ENCODE measurements at places on chromosomes 4 and X.

GRCh38 chr4:14800977-14801376, 201.3 kb upstream of the CPEB2 start:
- no peak for DNase-seq

- peak; percentile 10 for DNase-seq
Observed at GRCh38 chr4:26861434-26862186, 969 bp downstream of the STIM2 start.

DNA sequence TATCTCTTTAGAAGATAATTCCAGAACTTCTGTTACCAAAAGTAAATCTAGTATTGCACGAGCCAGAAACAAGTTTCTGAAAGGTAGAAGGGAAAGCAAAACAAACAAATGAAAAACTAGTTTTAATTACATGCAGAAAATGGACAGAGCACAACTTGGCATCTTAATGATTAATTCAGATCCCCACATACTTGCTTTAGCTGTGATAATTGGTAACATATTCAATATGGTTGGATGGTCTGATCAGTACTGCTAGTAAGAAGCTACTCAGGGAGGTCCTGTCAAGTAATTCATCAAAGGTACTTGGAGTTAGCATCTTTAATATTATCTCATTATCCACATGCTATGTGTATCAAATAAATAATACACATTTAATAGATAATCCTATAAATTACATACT, 204.3 kb downstream of the TRAM1L1 start:
- no peak for DNase-seq

DNA sequence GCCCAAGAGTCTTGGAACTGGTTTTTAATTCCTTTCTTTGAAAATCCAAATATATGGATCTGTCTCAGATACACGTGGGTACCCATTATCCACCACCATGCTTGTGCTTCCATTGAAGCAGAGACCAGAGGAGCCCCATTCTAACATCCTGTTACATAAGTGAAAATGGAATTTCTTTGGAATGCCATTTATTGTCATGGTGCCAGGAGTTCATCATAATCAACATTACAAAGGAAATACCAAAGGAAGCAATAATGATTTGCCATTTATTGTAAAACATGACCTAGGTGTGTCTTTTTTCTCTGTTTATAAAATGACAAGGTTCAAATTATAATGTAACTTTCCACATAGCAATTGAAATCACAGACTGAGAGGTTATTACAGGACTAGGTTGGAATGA, 61.7 kb downstream of the PALLD start:
- no peak for DNase-seq

DNA sequence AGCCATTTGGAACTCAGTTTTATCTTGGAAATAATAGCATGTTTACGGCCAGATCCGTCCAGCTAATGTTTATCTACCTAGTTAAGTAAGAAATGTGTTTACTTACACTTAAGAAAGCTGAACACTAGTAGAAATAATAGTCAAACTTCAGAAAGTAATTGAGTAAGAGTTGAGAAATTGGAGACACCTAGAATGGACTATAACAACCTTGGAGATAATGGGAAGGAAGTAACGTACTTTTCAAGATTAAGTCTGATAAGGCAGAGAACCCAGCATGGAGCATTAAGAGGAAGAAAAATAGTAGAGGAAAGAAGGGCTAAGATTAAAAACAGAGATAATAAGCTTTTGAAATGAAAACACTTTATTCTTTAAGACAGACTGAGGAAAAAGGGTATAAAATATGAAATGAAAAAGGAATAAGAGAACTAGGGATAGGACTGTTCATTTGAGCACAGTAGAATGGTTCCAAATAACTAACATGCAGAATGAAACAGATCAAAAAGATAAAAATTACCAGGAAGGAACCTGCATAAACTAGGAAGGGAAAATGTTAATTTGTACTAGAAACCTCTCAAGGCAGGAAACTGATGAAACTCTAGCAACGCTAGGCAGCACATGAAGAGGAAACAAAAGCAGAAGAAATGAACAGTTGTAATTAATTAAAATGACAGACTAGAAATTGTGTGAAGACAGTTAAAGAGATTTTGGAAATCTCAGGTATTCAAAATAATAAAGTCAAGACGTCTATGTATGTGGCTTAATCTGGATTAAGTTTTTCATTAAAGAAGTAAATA, 71.7 kb downstream of the FBXW7 start:
- DNase-seq, result no peak

DNA sequence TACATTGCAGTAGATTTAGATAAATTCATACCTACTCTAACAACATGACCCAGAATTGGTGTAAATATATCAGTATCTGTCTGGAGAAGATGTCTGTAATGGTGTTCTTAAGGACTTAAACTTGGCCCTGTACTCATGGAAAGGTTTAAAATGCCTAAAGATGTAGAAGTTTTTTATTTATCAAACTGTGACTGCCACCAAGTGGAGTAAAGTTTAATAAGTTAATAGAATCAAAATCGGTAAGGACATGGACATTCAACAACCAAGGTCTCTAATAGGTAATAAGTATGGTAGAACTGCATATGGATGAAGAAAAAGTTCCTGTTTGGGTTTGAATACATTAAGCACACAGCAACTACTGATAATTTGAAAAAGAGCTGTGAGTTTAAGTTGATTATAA, 474.0 kb upstream of the NDST3 start:
- no peak for DNase-seq

GRCh38 chrX:106897259-106897658, 5.9 kb downstream of the RIPPLY1 start:
- DNase-seq, result no peak

DNA sequence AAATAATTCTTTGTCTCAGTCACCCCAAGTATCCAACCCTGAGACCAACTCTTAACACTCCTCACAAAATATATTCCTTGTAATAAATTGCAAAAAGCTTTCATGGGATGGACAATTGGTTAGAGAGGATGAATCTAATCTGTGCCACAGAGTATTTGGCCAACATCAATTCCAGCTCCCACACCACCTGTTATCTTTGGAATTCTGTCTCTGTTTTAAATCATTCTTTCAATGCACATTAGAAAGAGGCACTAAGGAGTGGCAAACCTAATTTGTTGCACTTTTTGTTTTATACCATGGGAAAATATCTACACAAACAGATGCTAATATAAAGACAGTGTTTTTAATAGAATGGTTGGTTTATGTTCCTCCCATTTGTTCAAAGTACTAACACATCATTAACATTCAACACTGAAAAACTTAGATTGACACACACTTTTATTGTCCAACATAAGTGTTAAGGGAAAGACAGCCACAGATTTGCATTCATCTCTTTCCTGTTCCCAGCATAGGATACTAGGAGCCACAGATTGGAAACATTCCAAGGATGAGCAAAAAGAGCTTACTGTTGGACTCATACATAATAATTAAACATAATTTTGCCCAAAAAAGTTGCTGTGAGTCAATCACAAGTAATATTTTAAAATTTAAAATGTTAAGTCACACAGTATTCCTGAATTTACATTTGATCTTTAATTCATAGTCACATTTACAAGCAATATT, 116.4 kb downstream of the PPA2 start:
- DNase-seq, result no peak

DNA sequence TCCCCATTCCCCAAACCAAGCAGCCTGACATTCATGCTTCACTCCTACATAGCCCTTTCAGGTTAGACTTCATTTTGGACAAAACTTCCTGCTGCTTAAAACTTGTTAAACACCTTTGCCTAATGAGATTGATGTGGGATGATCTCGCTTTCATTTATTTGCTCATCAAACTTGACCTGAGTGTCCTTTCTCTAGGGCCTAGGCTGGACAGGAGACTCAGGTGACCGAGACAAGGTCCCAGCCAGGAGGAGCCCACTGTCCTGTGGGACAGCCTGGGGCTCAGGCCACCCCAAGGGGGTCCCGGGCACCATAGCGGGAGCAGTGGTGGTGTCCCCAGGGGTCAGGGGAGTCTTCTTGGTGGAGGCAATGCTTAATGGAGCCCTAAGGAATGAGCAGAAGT, 23.7 kb upstream of the PSAPL1 start:
- DNase-seq, result no peak

- no peak for DNase-seq
Observed at GRCh38 chrX:73182502-73183114, 32.0 kb downstream of the NAP1L2 start.

DNA sequence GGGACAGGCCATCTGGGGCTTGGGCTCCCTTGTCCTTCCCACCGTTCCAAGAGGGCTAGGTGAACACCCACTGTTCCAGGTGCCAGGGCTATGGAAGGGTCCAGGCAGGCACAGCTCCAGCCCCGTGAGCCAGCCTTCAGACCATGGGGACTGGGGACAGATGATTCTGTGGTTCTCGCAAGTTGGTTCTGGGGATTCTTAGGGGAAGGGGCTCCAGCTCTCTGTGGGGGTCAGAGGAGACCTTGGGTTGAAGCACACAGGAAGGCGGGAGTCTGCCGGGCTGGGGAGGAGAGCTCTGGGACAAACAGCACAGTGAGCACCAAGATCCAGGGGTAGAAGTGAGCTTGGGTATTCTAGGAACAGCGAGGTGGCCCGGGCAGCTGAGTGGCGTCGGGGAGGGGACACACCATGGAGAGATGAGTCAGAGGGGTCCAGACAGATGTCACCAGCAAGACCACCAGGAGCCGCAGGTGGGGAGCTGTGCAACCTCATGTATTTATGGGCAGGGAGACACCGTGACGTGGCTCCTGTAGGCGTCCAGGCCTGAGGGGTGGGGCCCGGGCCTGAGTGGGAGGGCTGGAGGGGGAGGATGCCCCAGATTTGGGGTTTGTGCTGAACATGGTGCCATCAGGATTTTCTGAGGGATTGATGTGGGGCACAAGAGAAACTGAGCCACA, 48.8 kb upstream of the HMX1 start:
- no peak for DNase-seq

- no peak for DNase-seq
Observed at GRCh38 chrX:64202808-64203325, 2.6 kb downstream of the AMER1 start.

DNA sequence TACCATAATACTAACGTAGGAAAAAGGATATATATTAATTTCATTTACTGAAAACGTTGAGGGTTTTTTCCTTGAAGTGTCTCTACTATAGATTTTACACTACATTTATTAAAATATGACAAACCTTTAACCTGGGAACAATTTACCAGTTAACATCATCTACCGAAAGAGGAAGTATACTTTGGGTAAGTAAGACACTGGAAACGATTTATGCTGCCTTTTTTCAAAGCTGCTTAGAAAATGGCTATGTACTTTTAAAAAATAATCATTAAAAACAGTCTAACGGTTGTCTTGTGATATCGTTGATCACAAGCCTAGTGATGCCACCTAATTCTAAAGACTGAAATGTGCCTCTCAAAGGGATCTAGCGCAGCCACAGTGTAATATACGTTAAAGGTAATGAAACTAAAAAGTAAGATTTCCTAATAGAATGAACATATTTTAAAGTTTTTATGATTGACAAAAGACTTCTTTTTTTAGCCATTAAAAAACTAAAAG, 50.4 kb downstream of the STX18 start:
- no peak for DNase-seq

DNA sequence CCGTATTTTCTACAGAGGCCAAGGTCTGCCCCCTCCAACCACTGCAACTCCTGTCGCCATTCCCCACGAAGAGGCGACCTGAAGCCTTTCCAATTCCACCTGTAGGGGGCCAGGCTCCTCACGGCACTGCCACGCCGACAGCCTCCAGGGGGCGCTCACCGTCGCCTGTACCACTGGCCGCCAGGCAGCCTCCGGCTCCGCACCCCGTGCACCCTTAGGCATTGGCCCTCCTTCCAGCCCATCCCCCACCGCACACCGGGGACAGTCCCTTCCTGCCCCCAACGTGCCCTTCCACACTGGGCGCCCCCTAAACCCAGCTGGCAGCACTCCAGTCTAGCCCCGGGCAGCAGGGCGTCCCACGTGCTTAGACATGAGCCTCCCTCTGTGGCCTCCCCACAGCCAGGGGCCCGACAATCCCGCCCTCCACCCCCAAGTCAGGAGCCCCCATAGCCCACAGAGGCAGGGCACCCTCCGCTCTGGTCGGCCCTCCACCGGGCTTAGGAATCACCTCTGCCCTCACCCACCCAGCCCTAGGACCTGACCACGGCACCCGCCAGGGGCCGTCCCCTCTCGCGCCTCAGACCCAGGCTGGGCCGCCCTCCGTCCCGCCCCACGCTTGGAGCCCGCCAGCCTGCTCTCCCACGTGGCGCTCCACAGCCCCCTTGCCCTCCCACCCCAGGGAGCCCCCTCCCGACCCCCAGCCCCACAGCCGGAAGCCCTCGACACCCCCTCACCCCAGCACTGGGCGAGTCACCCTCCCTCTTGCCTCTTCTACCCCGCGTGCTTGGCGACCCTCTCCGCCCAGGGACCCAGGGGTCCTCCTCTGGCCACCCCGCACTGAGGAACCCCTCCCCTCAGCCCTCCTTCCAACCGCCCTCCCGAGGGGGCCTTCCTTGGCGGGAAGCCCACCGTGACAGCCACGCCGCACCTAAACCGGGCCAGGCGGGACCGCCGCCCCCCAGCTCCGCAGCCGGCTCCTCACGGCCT, 711 bp downstream of the PNMA6E start:
- DNase-seq, result no peak

DNA sequence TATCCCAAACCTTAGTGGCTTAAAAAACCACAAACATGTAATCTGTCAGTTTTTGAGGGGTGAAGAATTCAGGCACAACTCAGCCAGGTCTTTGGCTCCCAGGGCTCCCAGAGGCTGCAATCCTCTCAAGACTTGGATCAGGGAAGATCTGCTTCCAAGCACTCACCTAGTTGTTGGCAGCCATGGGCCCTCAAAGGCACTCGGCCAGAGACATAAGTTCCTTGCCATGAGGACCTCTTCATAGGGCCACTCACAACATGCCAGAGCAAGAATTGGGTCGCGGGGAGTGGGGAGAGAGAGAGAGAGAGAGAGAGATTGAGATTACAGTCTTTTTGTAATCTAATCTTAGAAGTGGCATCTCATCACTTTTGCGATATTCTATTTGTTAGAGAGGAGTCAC, 77.1 kb upstream of the TBC1D9 start:
- no peak for DNase-seq

GRCh38 chr4:93947286-93947685, 118.7 kb downstream of the ATOH1 start:
- no peak for DNase-seq

GRCh38 chrX:23764188-23764984, 18.6 kb upstream of the SAT1 start:
- DNase-seq, result no peak

GRCh38 chrX:134377537-134377936, 82.4 kb upstream of the HPRT1 start:
- no peak for DNase-seq
